Cardiac muscle cell (in vitro differentiated cells and primary cell): ENCODE measurements at places on chromosomes 11 and 22. TPM values are rescaled to one million over a fixed set of nuclear protein-coding genes. Genes with fewer than 3 reads are reported as not detected.

The APOBEC3H gene
- 0.57 and 1.3 TPM in 2 replicates for total RNA-seq

The CRYBA4 gene
- not detected in 2 replicates for total RNA-seq

The UBQLN3 gene
- 0.81 and 1.9 TPM in 2 replicates for total RNA-seq

DNA sequence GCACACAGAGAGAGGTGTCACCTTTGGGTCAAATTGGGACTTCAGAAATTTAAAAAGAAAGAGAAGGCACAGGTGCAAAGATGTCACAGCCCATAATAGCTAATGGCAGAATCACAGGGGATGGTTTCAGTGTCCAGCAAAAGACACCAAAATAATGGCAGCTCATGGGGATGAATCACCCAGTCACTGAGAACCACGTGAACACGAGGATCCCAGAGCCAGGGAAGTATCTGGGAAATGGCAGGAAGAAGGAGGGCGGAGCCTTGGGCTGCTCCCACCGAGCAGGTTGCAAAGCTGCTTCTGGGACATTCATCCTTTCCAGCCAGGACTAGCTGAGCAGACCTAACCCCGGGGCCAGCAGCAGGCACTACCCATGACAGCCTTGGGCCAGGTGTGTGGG lies 45.6 kb downstream of the TRMU start:
- H3K27me3 ChIP-seq = no peaks in the 10 kb centered on the region
- H3K4me3 ChIP-seq = no peak overlapping the region
- H3K4me1 ChIP-seq = peaks cover 14% of the 10 kb centered on the region
- peak; percentile 9 for DNase-seq
- H3K36me3 ChIP-seq = peaks cover 8% of the 10 kb centered on the region

DNA sequence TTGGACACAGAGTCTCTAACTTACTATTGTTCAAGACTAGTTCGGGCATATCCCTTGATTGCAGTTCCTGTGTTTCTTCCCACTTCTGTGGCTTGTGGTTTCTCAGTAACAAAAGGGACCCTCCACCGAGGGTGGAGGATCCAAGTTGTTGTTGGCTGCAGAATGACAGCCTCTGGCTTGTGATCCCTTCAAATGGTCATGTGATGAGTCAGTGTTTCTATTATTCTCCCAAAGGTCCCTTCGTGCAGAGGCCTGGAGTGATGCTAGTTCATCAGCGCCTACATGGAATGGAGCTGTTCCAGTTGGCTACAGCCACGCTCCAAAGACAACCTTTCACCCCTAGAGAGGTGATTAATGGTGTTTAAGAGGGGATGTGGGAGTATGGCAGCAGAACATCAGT lies 2.6 kb upstream of the VWCE start:
- H3K4me3 ChIP-seq = no peak overlapping the region
- H3K4me1 ChIP-seq = no peaks in the 10 kb centered on the region
- H3K36me3 ChIP-seq = peaks cover 33% of the 10 kb centered on the region
- H3K27me3 ChIP-seq = peaks cover 5% of the 10 kb centered on the region
- DNase-seq = peak; percentile 97
- H3K27ac ChIP-seq = no peak overlapping the region

GRCh38 chr11:77148963-77149715 lies 21.1 kb downstream of the MYO7A start:
- no peak overlapping the region for H3K27ac ChIP-seq
- no peak overlapping the region for H3K4me3 ChIP-seq
- no peaks in the 10 kb centered on the region for H3K36me3 ChIP-seq
- peaks cover 5% of the 10 kb centered on the region for H3K4me1 ChIP-seq

- no peak overlapping the region for H3K27ac ChIP-seq
- H3K4me1 ChIP-seq = no peaks in the 10 kb centered on the region
- H3K36me3 ChIP-seq = no peaks in the 10 kb centered on the region
- no peaks in the 10 kb centered on the region for H3K27me3 ChIP-seq
- no peak for DNase-seq
Measured at GRCh38 chr11:42625757-42626665, 685.8 kb upstream of the API5 start.

- no peaks in the 10 kb centered on the region for H3K36me3 ChIP-seq
- no peak overlapping the region for H3K4me3 ChIP-seq
- H3K4me1 ChIP-seq = peaks cover 16% of the 10 kb centered on the region
- no peaks in the 10 kb centered on the region for H3K27me3 ChIP-seq
- no peak overlapping the region for H3K27ac ChIP-seq
Measured at GRCh38 chr11:122354025-122354697, 238.1 kb upstream of the BLID start.

The SCO2 gene
- total RNA-seq = 4.1 TPM in 1 of 2 replicates, not detected in the other

- no peaks in the 10 kb centered on the region for H3K27me3 ChIP-seq
- H3K27ac ChIP-seq = peak overlapping the region; percentile 75
- H3K36me3 ChIP-seq = no peaks in the 10 kb centered on the region
- DNase-seq = no peak
- H3K4me3 ChIP-seq = no peak overlapping the region
- peaks cover 46% of the 10 kb centered on the region for H3K4me1 ChIP-seq
Measured at GRCh38 chr11:116930586-116930985, 93.2 kb upstream of the APOA1 start.

DNA sequence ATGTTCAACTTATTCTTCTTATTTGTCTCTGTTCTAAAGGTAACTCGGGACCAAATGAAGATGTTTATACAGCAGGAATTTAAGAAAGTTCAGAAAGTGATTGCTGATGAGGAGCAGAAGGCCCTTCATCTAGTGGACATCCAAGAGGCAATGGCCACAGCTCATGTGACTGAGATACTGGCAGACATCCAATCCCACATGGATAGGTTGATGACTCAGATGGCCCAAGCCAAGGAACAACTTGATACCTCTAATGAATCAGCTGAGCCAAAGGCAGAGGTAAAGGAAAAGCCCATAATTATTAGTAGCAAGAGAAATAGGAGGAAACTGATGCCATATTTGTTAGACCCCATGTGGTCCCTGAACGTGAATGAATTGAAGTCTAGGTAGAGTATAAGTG lies 63.3 kb downstream of the TRIM44 start:
- H3K27ac ChIP-seq = no peak overlapping the region
- H3K4me1 ChIP-seq = no peaks in the 10 kb centered on the region
- peaks cover 4% of the 10 kb centered on the region for H3K36me3 ChIP-seq
- H3K4me3 ChIP-seq = no peak overlapping the region

- H3K27ac ChIP-seq = no peak overlapping the region
- H3K4me1 ChIP-seq = no peaks in the 10 kb centered on the region
- H3K4me3 ChIP-seq = peak overlapping the region; percentile 22
- DNase-seq = no peak
Measured at GRCh38 chr22:48575618-48576332, 1251.9 kb downstream of the BRD1 start.

GRCh38 chr11:112166562-112166961 lies 610 bp upstream of the TEX12 start:
- H3K36me3 ChIP-seq = no peaks in the 10 kb centered on the region
- H3K27ac ChIP-seq = no peak overlapping the region
- no peak overlapping the region for H3K4me3 ChIP-seq

The UCP2 gene
- total RNA-seq = 4.7 and 25.9 TPM in 2 replicates

- H3K27ac ChIP-seq = no peak overlapping the region
- no peaks in the 10 kb centered on the region for H3K27me3 ChIP-seq
- H3K36me3 ChIP-seq = no peaks in the 10 kb centered on the region
Measured at GRCh38 chr11:35116762-35117640, 22.0 kb upstream of the CD44 start.

The CCDC85B gene
- total RNA-seq = 67.3 and 80.2 TPM in 2 replicates

The IFITM10 gene
- 1.9 TPM in 1 of 2 replicates, not detected in the other for total RNA-seq

The HEPHL1 gene
- total RNA-seq = not detected in 2 replicates

DNA sequence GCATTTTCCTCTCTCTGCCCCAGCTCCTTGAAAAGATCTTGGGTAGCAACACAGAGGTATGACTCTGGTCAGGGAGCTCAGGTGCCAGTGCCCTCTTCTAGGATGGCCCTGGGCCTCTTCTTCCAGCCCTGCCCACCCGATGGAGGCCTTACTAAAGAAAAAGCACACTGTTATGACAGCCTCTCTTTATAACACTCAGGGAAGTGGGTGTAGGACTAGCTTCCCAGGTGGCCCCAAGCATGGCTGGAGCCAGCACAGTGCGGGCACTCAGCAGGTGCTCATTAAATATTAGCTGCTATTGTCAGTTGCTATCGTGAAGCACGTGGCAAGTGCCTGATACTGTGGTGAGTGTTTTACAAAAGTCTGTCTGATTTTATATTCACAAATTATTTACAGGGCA lies 127.2 kb upstream of the B3GAT1 start:
- H3K4me3 ChIP-seq = no peak overlapping the region
- H3K36me3 ChIP-seq = no peaks in the 10 kb centered on the region
- no peak overlapping the region for H3K27ac ChIP-seq

The SAA1 gene
- 0.70 TPM in 1 of 2 replicates, not detected in the other for total RNA-seq

- DNase-seq = no peak
- H3K36me3 ChIP-seq = no peaks in the 10 kb centered on the region
- H3K27ac ChIP-seq = no peak overlapping the region
- no peak overlapping the region for H3K4me3 ChIP-seq
- no peaks in the 10 kb centered on the region for H3K27me3 ChIP-seq
Measured at GRCh38 chr11:104798789-104799188, 99.5 kb downstream of the CASP12 start.

DNA sequence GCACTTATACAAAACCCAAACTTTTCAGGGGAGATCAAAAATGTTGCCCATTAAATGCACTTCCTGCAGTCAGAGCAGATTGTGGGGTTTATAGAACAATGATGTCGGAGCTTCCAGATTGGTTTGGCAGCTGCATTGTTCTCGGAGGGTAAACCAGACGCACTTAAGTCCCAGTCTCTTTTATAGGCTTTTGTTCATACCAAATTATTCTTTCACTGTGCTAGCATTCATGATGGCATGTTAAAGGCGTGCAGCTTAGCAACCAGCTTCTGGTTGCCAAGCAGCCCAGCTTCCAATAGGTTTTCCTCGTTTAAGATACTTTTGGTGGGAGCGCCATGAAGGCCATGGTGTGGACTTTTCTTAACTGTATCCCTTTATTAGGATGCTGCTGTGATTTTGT lies 40.9 kb downstream of the ZC3H12C start:
- DNase-seq = peak; percentile 26
- H3K4me3 ChIP-seq = no peak overlapping the region
- no peak overlapping the region for H3K27ac ChIP-seq
- H3K4me1 ChIP-seq = no peaks in the 10 kb centered on the region
- no peaks in the 10 kb centered on the region for H3K36me3 ChIP-seq
- no peaks in the 10 kb centered on the region for H3K27me3 ChIP-seq

The HMBS gene
- 9.6 and 17.2 TPM in 2 replicates for total RNA-seq

The CCND1 gene
- total RNA-seq = 29.2 and 36.5 TPM in 2 replicates
